ENCODE measurements at places on chromosomes 7 and 10.

- no peak for DNase-seq
Measured at GRCh38 chr10:59878289-59878688, 28.1 kb downstream of the CCDC6 start.

DNA sequence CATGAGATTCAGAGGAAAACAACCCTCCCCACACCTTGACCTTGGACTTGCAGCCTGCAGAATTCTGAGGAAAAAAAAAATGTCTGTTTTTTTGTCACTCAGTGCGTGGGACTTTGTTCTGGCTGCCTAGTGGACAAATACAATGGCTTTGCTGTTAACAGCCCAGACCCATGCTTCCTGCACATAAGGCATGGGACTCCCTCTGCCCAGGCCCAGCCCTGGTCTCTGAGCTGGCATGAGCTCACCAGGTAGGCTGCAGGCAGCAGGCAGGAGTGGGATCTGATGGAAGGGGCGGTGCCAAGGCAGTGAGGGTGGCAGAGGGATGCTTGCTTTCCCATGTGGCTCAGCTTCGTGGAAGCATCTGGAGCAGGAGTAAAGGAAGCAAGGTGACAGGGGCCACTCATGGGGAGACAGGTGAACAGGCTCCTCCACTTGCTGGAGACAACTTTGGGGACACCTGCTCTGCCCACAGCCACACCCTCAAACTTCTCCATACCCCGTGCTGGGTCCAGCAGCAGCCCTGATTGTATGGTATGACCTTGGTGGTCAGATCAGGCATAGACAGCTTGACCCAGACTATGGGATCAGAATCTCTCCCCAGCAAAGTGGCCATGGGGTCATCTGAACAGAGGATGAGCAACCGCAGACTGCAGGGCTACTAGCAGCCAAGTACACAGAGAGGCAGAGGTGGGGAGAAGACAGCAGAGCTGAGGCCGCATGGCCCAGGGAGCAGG, 27.0 kb downstream of the ANXA8 start:
- DNase-seq, result no peak

DNA sequence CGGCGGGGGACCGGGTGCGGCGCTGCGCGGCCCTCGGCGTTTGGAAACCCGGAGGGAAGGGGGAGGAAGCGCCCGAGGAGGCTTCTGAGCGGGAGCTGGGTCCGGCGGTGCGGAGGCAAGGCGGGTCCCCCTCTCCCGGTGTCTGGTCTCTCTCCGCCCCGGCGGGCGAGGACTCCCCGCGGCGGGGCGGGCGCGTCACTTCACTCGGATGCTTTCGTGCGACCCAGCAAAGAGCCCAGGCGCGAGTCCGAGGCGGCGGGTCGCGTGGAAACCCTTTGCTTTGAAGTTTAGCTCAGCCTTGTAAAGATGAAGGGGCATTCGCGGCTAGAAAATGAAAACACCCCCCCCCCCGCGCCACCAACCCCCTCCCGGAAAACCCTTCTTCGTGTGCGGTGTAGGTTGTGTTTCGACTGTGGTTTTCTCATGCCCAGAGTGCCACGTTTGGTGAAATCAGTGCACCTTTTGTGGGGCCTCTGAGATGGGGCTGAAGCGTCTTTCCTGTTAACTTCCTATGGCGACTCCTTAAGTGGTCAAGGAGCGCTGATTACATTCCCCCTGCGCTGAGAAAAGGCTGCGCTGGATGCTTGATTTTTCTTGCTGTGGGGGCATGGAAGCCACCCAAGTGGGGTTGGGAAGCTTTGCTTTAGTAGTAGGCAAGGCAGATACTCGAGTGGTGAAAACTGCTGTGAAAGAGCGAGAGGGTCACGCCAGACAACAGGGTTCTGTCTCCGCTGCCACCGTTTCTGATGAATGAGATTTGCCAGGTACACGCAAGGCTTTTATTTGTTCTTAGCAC, 876 bp downstream of the GNAI1 start:
- DNase-seq, result no peak

DNA sequence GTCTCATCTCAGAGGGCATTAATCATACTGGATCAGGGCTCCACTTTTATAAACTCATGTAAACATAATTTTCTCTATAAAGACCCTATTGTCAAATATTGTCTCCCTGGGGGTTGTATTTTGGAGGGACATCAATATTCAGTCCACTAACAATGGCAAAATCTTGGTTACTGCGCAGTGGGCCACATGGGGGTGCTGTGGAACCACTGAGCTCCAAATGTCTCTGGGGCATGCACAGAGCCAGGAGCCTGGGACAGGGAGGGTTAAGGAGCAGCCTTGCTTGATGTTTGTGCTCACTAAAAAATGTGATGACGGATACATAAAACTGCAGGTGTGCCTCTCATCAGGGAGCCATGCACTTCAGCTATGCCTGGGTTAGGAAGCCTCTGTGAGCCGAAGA, 62.1 kb upstream of the PRSS58 start:
- DNase-seq, result no peak

GRCh38 chr7:16585540-16585939, 58.9 kb downstream of the LRRC72 start:
- no peak for DNase-seq

GRCh38 chr7:134613623-134614347, 32.9 kb upstream of the BPGM start:
- DNase-seq, result no peak
